ENCODE measurements at places on chromosomes 16 and 17. TPM values are rescaled to one million over a fixed set of nuclear protein-coding genes. Genes with fewer than 3 reads are reported as not detected.

Gene HLF
- total RNA-seq: 0.51 TPM

Gene KCNAB3
- 0.33 TPM for total RNA-seq

DNA sequence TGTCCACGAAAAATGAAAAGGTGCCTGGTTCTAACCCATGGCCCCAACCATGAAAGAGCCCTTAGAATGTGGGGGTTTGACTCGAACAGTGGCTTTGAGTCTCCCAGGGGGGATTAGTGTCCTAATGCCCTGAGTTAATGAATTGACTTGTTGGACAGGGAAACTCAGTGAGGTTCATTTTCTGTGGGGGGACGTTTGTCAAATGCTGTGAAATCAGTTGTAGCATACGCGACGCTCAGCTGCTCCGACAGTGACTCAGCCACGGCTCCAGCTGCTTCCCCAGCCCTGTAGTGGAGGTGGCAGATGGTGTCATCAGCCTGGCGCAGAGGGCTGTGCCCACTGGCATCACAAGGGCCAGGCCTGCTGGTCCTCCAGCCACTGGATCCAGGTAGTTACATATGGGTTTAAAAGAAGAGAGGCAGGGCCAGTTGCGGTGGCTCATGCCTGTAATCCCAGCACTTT is 3.9 kb upstream of the TMEM235 start:
- DNase-seq: no peak

Gene CES4A
- total RNA-seq: 2.1 TPM

GRCh38 chr17:52383493-52384100 is 225.1 kb upstream of the CA10 start:
- DNase-seq: peak; percentile 2

- no peak for DNase-seq
These were observed 21.8 kb downstream of the PEMT start for GRCh38 chr17:17569691-17570090.
